CD4-positive, alpha-beta T cell treated with Interleukin-15 for 4 hours (primary cell): ENCODE measurements at places on chromosomes 12 and 14.
A peak's percentile ranks its signal among the peaks of the same experiment; 100 is the strongest.

GRCh38 chr12:24398605-24399004 is 449.1 kb upstream of the SOX5 start:
- DNase-seq: no peak

GRCh38 chr12:23760495-23760894 is 189.0 kb downstream of the SOX5 start:
- DNase-seq: no peak

DNA sequence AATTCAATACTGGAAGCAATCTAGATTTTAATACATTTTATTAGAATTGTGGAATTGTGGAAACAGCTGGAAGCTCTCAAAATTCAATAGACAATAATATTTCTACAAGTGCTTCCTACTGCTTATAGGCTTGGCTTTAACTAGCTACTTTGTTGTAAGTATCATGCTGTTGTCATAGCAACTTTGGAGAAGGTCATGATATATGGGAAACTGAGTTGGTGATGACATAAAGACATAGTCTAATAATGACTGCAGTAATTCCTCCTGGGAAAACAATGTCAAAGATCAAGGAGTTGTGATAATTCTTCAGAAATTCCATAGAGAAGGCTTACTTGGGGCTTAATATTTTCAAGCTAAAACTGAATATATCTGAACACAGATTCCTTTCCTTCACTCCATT is 266.6 kb downstream of the KIF21A start:
- no peak for DNase-seq

DNA sequence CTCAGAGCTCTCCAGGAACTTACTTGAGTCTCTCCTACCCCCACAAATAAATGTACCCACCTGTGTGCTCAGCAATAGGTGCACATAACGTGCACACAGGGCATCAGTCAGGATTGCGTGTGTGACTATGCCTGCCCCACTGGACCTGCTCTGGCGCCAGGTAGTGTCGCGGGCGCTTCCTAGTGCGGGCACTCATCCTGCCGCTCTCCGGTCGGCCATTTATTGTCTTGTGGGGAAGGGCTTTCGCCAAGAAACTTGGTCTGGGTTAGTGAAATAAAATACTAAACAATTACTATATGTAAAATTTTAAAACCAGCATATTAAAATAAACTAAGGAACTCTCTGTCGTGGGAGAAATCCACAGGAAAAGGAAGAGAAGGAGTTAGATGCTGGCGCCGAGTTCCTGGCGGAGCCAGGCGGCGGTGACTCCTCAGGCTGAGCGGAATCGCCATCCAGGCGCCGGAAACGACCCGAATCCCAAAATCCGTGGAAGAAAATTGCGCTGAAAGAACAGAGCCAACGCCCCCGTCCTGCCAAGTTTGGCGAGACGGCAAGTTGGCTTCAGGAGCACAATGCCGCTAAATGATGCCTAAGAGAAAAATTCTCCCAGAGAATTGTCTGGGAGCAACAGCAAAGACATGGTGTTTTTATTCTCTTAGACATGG is 7.9 kb upstream of the HOXC13 start:
- no peak for DNase-seq

GRCh38 chr12:71142016-71142415 is 15.8 kb downstream of the TSPAN8 start:
- DNase-seq: no peak

GRCh38 chr12:55957106-55957859 is 8.6 kb downstream of the PMEL start:
- DNase-seq: no peak

- no peak for DNase-seq
Observed at GRCh38 chr12:42284157-42284556, 41.7 kb downstream of the ZCRB1 start.

DNA sequence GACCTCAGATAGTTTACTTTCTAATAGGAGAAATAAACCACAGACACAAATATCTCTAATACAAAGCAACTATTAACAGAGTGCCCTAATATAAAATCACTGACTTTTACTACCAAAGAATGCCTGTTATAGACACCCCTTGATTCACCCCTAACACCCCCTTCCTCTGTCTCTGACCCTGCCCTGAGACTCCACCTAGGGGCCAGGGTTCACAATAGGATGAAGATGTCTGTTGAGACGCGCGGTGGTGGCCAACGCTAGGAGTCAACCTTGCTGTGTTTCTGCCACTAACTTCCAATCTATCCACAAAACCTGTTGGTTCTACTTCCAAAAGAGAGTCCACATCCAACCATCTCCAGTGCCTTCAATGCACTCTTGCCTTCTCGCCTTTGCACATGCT is 10.9 kb upstream of the TC2N start:
- no peak for DNase-seq

DNA sequence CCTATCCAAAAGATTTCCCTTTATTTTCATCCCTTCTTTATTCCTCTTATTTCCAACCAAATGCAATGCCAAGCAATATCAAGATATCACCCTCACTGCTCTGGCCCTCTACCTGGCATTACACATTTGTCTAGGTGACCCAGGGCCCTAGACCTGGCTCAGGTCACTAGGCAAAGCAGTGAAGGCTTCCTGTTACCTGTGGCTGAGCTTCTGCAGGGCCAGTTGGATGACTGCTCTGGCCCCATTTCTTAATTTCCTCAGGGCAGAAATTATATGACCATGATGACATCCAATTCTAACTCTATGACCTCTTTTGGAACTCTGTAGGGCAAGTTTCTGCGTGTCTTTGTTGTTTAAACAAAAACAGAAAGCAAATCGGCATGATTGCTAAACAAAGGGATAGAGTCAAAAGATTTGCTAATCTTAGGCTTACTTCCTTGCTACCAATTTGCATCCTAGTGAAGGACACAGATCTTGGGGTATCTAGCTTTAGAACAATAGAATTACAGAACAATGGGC is 7.4 kb upstream of the CCDC198 start:
- no peak for DNase-seq

DNA sequence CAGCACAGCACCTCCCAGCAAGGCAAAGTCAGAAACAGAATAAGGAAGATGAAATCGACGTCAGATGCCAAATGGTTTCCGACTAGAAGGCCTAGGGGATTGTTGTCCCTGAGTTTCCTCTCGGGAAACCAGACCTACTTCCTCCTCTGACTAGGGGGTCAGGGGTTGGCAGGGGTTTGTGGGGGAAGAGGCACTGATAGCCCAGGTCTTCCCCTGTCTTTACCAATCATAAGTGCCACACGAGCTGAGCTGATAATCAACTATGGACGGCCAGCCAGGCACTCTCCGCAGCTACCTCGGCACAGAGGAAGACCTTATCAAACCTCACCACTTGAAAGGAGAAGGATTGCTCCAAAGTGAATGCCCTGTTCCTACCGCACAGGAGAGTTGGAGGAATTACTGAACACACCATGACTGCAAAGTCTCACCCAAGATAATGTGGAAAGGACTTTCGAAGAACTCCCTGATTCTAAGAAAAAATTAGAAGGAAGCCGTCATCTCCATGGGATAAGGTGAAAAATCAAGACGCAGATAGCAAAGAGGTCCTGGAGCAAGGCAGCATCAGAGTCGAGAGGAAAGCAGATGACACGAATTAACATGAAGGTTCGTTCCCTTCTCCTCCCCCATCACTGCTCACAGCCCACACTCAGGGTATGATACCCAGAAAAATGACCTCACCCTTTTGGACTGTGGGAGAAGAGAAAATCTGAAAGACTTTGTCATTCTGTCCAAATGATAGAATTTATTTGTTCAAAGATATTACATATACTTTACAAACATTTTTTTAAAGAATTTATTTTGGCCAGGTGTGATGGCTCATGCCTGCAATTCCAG is 77.7 kb upstream of the MED13L start:
- no peak for DNase-seq

DNA sequence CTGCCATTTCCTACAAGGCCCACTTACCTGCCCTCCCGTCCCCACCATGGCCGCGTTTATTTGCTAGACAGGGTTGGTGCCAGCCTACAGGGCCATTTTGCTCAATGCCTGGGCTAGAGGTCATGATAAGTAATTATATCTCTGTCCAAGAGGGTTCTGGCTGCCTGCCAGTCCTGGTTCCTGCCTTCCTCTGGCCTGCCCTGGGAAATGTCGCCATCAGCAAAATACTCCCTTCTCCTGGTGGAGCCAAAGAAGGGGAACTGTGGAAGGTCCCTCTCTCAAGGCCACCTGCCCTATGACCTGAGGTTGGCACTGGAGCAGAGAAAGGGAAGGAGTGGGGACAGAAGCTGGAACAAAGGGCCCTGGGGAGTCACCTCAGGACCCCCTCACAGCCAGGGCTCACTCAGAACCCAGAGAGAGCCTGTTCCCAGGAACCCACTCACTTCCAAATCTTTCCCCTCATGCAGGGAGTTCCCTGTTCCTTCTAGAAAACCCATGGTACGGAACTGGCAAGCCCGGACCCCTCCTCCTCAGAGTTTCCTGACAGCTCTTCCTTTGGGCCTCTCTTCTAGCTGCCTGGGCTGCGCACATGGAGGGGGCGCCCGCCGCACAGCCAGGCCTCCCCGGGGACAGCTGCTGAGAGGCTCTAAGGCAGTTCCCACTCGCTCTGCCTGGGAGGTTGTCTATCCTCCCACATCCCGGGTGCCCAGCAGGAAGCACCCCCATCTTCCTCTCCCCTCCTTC is 280.5 kb downstream of the DPF3 start:
- no peak for DNase-seq

DNA sequence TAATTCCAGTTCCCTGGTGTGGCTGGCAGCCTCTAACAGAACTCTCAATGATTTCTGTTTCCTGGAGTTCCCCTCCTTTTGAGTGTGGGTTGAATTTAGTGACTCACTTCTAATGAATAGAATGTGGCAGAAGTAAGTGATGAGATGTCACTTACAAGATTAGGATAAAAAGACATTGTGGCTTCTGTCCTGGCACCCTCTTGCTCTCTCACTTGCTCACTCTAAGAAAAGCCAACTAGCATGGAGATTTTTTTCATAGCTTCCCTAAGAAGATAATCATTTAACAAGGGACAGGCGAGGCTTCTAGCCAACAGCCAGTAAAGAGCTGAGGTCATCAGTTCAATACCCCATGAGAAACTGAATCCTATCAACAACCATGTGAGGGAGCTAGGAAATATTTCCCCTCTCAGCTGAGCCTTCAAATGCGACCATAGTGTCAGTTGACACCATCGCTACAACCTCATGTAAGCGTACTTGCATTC is 156.7 kb downstream of the TMTC3 start:
- DNase-seq: no peak

DNA sequence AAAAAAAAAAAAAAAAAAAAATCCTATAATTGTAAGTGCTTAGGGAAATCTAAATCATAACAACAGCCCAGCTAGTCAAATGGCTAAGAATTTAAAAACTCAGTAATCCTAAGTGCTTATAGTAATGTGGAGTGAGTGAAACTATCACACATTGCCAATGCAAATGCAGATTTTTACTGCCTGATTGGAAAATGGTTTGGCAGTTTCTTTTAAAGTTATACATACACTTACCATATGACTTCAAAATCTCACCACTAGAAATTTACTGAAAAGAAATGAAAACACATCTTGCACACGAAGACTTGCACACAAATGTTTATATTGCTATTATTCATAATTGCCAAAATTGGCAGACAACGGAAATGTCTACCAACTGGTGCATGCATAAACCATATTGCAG is 51.3 kb upstream of the STXBP6 start:
- DNase-seq: no peak

GRCh38 chr12:41101806-41102205 is 86.3 kb upstream of the PDZRN4 start:
- DNase-seq: no peak

- DNase-seq: no peak
Observed at GRCh38 chr12:68559246-68559645, 51.5 kb upstream of the RAP1B start.

DNA sequence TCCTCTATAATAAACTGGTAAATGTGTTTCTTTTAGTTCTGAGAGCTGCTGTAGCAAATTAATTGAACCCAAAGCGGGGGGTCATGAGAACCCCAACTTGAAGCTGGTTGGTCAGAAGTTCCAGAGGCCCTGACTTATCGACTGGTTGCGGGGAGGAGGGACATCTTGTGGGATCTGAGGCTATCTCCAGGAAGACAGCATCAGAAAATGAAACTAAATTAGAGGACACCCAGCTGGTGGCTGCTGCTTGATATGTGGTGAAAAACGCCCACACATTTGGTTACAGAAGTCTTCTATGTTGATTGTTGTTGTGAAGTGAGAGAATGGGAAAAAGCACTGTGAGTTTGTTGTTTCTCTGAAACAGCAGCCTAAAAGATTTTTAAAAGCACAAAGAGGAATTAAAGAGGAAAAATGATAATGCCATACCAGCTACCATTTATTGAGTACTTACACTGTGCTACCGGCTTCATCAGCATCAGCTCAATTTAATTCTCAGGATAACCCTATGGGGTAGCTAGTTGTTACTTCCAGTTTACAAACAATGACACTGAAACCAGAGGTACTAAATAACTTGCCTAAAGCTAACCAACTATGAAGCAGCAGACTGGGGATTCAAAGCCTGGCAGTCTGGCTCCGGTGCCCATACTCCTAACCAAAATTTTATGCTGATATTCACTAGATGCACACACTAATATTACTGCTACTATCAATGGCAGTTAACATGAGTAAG is 24.3 kb downstream of the DDX24 start:
- DNase-seq: peak; percentile 24

DNA sequence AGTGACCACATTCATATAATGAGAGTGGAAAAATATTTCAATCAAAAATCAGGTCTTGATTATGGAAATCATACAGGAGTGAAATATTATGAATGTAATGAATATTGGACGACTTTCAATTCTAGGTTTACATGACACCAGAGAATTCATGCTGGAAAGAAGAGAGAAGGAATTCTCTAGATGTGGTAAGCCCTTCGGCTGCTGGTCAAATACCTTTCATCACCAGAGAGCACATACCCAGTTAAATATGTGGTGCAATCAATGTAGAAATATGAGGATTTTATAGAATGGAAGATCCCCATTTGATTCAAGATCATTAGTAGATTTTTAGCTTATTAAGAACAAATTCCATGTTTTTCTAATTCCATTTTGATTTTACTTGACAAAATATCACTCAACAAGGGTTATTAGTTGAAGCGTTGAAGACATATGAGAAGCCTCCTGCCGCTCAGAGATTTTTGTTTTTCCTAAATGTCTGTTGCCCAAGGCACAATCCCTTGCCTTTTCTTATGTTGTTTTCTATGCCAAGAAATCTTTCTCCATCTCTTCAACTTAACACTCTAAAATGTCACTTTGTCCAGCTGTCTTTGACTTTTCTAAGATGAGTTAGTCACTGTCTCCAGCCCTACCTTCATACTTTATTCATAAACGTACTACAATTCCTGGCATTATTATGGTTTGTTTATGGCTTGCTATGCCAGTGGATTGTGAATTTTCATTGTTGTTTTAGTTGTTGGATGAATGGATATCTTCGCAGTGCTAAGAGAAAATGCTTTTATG is 72.8 kb upstream of the ZDHHC17 start:
- no peak for DNase-seq
